ENCODE measurements at places on chromosomes 16 and 17.
A peak's percentile ranks its signal among the peaks of the same experiment; 100 is the strongest.

- no peak for DNase-seq
Measured at GRCh38 chr16:74788108-74788507, 13.5 kb upstream of the FA2H start.

- no peak for DNase-seq
Measured at GRCh38 chr16:82829301-82829700, 202.5 kb downstream of the CDH13 start.

- DNase-seq = peak; percentile 48
Measured at GRCh38 chr17:43211480-43212402, at the start of gene TMEM106A. TSS of gene TMEM106A (plus strand) at chr17:43211875. CDS start at chr17:43213042, 1,167 bp downstream.

DNA sequence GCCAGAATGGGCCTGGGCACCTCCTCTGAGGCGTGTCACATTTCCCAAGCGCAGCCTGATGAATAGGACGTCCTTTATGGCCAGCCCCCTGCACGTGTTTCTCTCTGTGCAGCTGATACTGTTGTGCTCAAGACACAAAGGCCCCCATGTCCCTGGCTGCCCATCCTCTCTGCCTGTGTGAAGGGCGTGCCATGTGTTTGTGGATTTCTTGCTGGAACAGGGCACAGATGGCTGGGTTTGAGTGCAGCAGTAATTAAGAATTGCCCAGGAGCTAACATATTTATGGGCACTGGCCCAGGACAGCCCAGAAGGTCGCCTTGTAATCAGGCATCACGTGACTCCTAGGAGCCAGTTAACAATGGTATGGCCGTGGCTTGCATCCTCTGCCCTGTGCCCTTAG is 181.1 kb downstream of the CCDC182 start:
- no peak for DNase-seq

GRCh38 chr16:15672514-15673167 is 22.6 kb downstream of the NDE1 start:
- DNase-seq = peak; percentile 32
